T-helper 17 cell (primary cell): ENCODE measurements at places on chromosomes 13 and 19. TPM values are rescaled to one million over a fixed set of nuclear protein-coding genes. Genes with fewer than 3 reads are reported as not detected.

GRCh38 chr13:25345576-25345975, 26.2 kb upstream of the ATP8A2 start:
- no peak overlapping the region for H3K4me3 ChIP-seq
- H3K36me3 ChIP-seq = peaks cover 3% of the 10 kb centered on the region
- no peak for DNase-seq
- no peak overlapping the region for H3K27ac ChIP-seq
- peaks cover 2% of the 10 kb centered on the region for H3K4me1 ChIP-seq
- no peaks in the 10 kb centered on the region for H3K27me3 ChIP-seq

DNA sequence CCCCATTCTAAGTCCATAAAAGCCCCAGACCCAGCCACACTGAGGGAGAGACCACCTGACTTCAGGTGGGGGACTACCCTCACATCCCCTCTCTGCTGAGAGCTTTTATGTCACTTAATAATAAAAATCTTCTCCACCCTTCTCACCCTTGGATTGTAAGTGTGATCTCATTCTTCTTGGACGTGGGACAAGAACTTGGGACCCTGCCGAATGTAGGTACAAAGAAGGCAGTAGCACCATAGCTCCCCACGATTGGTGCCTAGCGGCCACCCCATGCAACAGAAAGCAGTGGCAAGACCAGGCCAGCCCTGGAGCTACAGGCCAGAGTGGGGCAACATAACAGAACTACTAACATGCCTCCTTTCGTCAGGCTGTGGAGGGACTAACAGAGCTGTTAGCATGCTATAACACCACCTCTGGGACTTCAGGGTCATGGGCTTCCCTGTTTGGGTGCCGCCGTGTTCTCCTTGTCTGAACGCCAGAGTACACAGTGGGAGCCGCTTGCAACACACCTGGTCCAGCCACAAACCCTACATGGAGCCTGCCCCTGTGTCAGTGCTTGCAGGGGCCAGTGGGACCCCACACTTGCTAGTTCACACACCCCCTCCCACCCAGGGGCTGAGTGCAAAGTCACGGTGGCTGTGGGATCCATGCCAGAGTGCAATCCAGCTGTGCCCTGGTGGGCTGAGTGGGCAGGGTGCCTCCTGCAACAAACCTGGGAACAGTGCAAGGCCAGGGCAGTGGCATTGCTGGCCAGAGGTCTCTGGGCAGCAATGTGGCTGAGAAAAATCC, 5.2 kb upstream of the FBXO17 start:
- no peak for DNase-seq
- H3K36me3 ChIP-seq = peaks cover 2% of the 10 kb centered on the region
- peaks cover 7% of the 10 kb centered on the region for H3K4me1 ChIP-seq
- H3K27ac ChIP-seq = no peak overlapping the region

- H3K36me3 ChIP-seq = no peaks in the 10 kb centered on the region
- no peak overlapping the region for H3K4me3 ChIP-seq
- peak overlapping the region; percentile 85 for H3K27ac ChIP-seq
- no peaks in the 10 kb centered on the region for H3K27me3 ChIP-seq
- DNase-seq = no peak
- H3K4me1 ChIP-seq = peaks cover 25% of the 10 kb centered on the region
Observed at GRCh38 chr13:52447815-52448552, 2.5 kb downstream of the VPS36 start.

SPACA7 gene
- not detected for total RNA-seq
